Vagina (tissue), 2 donors: ENCODE measurements at places on chromosomes 13 and 19. TPM values are rescaled to one million over a fixed set of nuclear protein-coding genes. Genes with fewer than 3 reads are reported as not detected.
A peak's percentile ranks its signal among the peaks of the same experiment; 100 is the strongest.

DNA sequence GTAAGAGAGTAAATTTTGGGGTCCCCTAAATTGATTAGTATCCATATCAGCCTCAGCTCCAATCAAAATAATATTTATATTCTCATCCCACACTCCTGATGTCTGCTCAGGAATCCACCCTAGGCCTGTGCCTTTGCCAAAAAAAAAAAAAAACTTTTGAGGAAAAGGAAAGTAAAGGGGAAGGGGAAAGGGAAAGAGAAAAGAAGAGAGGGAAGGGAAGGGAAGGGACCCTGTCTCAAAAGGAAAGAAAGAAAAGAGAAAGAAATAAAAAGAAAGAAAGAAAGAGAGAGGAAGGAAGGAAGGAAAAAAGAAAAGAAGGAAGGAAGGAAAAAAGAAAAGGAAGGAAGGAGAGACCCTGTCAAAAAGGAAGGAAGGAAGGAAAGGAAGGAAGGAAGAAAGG is 91.8 kb upstream of the CACNA1A start:
- no peaks in the 10 kb centered on the region for H3K4me1 ChIP-seq
- H3K4me3 ChIP-seq, result no peak overlapping the region
- H3K36me3 ChIP-seq, result no peaks in the 10 kb centered on the region
- no peak for DNase-seq

The TSSK6 gene
- 0.98 TPM for total RNA-seq

DNA sequence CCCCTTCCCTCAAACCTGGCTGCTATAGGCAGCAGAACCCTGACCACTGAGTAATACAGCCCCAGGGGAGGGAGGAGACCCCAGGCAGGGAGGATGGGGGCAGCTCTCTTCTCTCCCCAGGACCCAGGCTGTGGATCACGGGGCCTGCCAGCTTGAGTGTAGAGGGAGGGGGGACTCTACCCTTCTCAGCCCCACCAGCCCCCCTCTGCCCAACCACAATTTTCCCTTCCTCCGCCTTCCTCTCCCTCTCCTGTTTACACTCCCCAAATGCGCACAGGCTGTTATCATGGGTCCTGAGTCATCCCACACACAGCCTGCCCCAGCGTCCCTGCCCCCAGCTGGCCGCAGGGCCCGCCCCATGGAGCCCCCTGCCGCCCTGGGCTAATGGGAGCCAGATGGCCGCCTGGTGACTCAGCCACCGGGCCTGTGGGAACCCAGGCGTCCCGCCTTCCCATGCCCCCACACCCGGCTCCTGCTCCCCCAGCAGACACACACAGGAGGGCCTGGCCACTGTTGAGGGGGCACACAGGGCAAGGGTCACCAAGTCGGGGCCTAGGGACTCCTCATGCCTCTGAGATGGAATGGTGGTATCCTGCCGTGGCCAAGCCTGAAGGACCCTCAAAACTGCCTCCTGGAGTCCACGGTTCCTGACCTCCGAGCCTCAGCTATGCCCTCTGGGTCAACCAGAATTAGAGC is 13.6 kb downstream of the CCDC97 start:
- peaks cover 31% of the 10 kb centered on the region for H3K36me3 ChIP-seq
- H3K27me3 ChIP-seq, result no peaks in the 10 kb centered on the region
- no peak for DNase-seq
- H3K27ac ChIP-seq, result peak overlapping the region; percentile 95
- peaks cover 78% of the 10 kb centered on the region for H3K4me1 ChIP-seq
- H3K4me3 ChIP-seq, result no peak overlapping the region

The ABCC4 gene
- 13.3 TPM for total RNA-seq

DNA sequence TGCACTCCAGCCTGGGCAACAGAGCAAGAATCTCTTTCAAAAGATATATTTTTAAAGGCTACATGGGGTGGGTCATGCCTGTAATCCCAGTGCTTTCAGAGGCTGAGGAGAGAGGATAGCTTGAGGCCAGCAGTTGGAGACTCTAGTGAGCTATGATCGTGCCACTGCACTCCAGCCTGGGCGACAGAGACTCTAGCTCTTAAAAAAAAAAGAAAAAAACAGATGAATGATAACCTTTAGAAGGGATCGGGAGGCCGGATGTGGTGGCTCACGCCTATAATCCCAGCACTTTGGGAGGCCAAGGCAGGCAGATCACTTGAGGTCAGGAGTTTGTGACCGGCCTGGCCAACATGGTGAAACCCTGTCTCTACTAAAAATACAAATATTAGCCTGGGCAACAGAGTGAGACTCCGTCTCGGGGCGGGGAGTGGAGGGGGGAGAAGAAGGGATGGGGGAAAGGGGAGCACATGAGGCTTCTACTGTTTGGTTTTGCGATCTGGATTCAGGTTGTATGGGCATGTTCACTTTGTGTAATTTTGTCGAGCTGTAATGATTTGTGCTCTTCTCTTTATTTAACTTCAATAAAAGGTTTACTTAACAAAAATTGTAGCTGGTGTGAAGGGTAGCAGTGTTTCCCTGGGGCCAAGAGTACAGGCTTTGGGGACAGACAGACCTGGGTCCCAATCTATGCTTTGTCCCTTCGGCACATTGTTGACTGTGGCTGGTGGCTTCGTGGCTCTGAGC is 1.1 kb upstream of the PSMC4 start:
- peak overlapping the region; percentile 96 for H3K27ac ChIP-seq
- DNase-seq, result no peak
- no peaks in the 10 kb centered on the region for H3K27me3 ChIP-seq

- no peak overlapping the region for H3K4me3 ChIP-seq
- no peaks in the 10 kb centered on the region for H3K27me3 ChIP-seq
- DNase-seq, result no peak
- no peaks in the 10 kb centered on the region for H3K4me1 ChIP-seq
- H3K36me3 ChIP-seq, result no peaks in the 10 kb centered on the region
- no peak overlapping the region for H3K27ac ChIP-seq
These were observed 12.9 kb upstream of the SLC25A41 start for GRCh38 chr19:6446452-6446851.

DNA sequence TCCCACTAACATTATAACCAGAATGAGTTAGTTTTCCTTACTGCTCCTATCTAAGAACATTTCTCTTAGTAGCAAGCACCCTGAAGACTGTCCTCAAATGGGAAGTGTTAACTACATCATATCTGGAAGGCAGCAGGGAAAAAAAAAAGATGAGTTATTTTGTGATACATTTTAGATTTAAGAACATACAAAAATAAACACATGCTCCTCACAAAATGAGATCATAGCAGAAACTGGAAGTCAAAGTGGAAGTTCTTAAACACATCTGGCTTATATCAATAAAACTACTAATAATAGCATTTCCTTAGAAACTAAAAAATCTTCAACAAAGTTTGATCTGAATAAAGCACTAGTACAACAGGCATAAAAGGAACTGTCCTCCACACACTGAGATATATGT is 70.4 kb downstream of the SLITRK6 start:
- H3K4me1 ChIP-seq, result no peaks in the 10 kb centered on the region
- H3K4me3 ChIP-seq, result no peak overlapping the region
- no peaks in the 10 kb centered on the region for H3K27me3 ChIP-seq

The CBARP gene
- 3.9 TPM for total RNA-seq

DNA sequence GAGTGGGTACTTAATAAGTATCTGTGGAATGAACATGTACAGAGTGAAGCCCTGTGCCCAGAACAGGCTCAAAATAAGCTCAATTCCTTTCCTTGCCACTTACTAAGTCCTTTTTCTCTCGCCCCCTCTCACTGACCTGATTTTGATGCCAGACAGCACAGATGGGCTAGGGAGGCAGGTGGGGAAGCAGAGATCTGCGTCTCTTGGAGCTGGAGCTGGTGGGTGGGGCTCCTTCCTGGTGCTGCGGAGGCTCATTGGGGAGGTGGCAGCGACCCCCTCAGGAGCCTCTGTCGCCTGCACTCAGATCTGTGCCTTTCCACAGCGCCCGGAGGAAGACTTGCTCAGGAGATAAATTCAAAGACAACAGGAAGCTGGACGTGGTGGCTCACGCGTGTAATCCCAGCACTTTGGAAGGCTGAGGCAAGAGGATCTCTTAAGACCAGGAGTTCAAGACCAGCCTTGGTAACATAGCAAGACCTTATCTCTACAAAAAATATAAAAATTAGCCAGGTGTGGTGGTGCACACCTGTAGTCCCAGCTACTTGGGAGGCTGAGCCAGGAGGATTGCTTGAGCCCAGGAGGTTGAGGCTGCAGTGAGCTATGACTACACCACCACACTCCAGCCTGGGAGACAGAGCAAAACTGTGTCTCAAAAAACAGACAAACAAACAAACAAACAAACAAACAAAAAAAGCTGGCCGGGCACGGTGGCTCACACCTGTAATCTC is 14.6 kb downstream of the AKT2 start:
- no peaks in the 10 kb centered on the region for H3K27me3 ChIP-seq
- H3K4me3 ChIP-seq, result no peak overlapping the region
- no peak for DNase-seq
- no peaks in the 10 kb centered on the region for H3K36me3 ChIP-seq
- peaks cover 66% of the 10 kb centered on the region for H3K4me1 ChIP-seq

DNA sequence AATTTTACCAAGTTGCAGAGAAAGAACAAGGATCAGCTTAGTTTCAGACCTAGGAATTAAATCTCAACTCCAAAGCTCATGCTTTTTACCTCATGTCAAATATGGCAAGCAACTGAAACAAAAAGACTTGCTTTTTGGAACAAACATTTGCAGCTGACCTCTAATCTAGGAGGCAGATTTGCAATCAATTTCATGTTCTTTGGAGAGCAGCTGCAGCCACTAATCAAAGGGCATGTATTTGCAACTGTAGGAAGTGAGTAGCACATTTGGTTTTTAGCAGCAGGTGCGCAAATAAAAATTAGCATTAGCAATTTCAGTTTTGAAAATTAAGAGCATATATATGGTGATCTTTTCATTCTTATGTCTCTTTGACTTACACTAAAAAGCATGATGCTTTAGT is 459.3 kb upstream of the SLC10A2 start:
- no peak overlapping the region for H3K27ac ChIP-seq
- no peak overlapping the region for H3K4me3 ChIP-seq
- no peaks in the 10 kb centered on the region for H3K36me3 ChIP-seq
- no peak for DNase-seq

- no peak overlapping the region for H3K27ac ChIP-seq
- H3K4me3 ChIP-seq, result no peak overlapping the region
- no peak for DNase-seq
- H3K27me3 ChIP-seq, result no peaks in the 10 kb centered on the region
These were observed 359.4 kb downstream of the MZT1 start for GRCh38 chr13:72368031-72368430.

DNA sequence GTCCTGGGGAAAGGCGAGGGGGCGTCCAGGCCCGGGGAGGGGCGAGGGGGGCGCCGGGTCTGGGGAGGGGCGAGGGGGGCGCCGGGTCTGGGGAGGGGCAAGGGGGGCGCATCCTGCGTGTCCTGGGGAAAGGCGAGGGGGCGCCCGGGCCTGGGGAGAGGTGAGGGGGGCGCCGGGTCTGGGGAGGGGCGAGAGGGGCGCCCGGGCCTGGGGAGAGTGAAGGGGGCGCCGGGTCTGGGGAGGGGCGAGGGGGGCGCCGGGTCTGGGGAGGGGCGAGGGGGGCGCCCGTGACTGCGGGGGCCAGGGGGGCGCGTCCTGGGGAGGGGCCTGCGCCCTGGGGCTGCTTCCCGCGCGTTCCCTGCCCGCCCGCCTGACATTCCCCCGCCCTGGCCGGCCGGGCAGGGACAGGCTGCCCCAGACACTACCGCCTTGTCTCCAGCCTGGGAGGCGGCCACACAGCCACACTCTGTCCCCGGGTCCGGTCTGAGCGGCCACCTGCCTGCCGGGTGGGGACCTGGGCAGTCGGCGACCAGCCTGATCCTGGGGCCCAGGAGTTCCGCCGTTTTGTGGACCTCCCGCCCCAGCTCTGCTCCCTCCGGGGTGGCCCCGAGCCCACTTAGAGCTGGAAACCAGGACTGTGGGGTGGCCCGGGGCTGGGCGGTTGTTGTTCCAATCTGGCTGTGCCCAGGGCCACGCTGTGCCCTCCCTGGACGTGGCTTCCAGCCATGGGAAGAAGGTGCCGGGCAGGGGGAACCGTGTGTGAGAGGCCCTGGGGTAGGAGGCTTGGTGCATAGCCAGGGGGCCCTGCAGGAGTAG is 11.8 kb downstream of the PALM start:
- peak overlapping the region; percentile 54 for H3K4me3 ChIP-seq
- H3K27me3 ChIP-seq, result no peaks in the 10 kb centered on the region
- no peaks in the 10 kb centered on the region for H3K36me3 ChIP-seq

- no peaks in the 10 kb centered on the region for H3K36me3 ChIP-seq
- no peak for DNase-seq
These were observed 15.2 kb downstream of the DACH1 start for GRCh38 chr13:71851498-71852409.

GRCh38 chr13:70390064-70390463 is 281.8 kb upstream of the KLHL1 start:
- H3K4me3 ChIP-seq, result no peak overlapping the region
- H3K27ac ChIP-seq, result no peak overlapping the region
- H3K4me1 ChIP-seq, result no peaks in the 10 kb centered on the region
- no peak for DNase-seq
- H3K36me3 ChIP-seq, result no peaks in the 10 kb centered on the region

GRCh38 chr19:6530386-6531162 is at the start of gene TNFSF9:
Gene TNFSF9, plus strand, starts transcription at chr19:6531026. Its CDS starts 11 bp downstream, at chr19:6531037.
- no peaks in the 10 kb centered on the region for H3K36me3 ChIP-seq
- H3K4me1 ChIP-seq, result peaks cover 20% of the 10 kb centered on the region
- peak within 1 kb of the TSS; percentile 47 for H3K4me3 ChIP-seq
- no peak for DNase-seq
- H3K27me3 ChIP-seq, result no peaks in the 10 kb centered on the region

GRCh38 chr13:91162589-91162988 is 184.9 kb upstream of the MIR17HG start:
- H3K4me1 ChIP-seq, result no peaks in the 10 kb centered on the region
- no peak overlapping the region for H3K4me3 ChIP-seq
- H3K27ac ChIP-seq, result no peak overlapping the region

- H3K27ac ChIP-seq, result no peak overlapping the region
- no peaks in the 10 kb centered on the region for H3K4me1 ChIP-seq
- DNase-seq, result no peak
- H3K4me3 ChIP-seq, result no peak overlapping the region
- H3K27me3 ChIP-seq, result no peaks in the 10 kb centered on the region
- no peaks in the 10 kb centered on the region for H3K36me3 ChIP-seq
These were observed 20.4 kb downstream of the HDGFL2 start for GRCh38 chr19:4492337-4493103.

DNA sequence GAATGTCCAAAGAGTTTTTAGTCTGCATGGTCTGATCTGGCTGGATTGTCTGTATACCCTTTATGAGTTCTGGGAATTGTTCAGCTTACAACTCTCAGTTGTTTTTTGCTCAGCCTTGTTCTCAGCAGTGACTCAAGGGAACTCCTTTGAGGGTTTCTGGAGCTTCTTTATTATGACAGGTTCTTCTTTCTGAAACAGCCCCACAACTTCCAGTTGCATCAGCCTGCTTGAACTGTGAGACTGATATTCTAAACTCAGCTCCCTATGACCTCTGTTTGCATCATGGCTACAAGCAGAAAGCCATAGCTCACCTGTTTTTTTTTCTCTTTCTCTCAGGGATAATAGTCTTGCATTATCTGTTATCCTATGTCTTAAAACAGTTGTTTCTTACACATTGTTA is 85.0 kb downstream of the TDRD3 start:
- no peaks in the 10 kb centered on the region for H3K36me3 ChIP-seq
- no peak for DNase-seq
- no peaks in the 10 kb centered on the region for H3K27me3 ChIP-seq
- no peak overlapping the region for H3K27ac ChIP-seq
- H3K4me1 ChIP-seq, result no peaks in the 10 kb centered on the region

GRCh38 chr19:39524495-39524894 is 8.2 kb downstream of the EID2B start:
- no peaks in the 10 kb centered on the region for H3K27me3 ChIP-seq
- no peak for DNase-seq
- no peaks in the 10 kb centered on the region for H3K36me3 ChIP-seq
- H3K27ac ChIP-seq, result no peak overlapping the region

The HOMER3 gene
- total RNA-seq, result 30.9 TPM

GRCh38 chr13:100323937-100324336 is 235.0 kb downstream of the PCCA start:
- no peak overlapping the region for H3K4me3 ChIP-seq
- H3K4me1 ChIP-seq, result no peaks in the 10 kb centered on the region
- H3K27ac ChIP-seq, result no peak overlapping the region
- H3K27me3 ChIP-seq, result no peaks in the 10 kb centered on the region
- no peak for DNase-seq
- H3K36me3 ChIP-seq, result no peaks in the 10 kb centered on the region
